ENCODE measurements at places on chromosomes 12 and 14.

GRCh38 chr14:69475194-69475818, 9.2 kb upstream of the PLEKHD1 start:
- no peak for DNase-seq

DNA sequence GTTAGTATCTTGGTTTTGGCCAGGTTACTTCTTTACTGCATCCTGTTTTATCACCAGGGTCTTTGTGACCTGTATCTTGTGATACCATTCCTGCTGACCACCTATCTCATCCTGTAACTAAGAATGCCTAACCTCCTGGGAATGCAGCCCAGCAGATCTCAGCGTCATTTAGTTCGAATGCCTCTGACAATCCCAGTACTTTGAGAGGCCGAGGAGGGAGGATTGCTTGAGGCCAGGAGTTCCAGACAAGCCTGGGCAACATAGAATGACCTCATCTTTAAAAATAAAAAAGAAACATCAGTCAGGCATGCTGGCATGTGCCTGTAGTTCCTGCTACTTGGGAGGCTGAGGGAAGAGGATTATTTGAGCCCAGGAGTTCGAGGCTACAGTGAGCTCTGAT, 206.5 kb downstream of the SUDS3 start:
- no peak for DNase-seq

- peak; percentile 67 for DNase-seq
Measured at GRCh38 chr12:3897371-3897971, 24.3 kb upstream of the PARP11 start.

DNA sequence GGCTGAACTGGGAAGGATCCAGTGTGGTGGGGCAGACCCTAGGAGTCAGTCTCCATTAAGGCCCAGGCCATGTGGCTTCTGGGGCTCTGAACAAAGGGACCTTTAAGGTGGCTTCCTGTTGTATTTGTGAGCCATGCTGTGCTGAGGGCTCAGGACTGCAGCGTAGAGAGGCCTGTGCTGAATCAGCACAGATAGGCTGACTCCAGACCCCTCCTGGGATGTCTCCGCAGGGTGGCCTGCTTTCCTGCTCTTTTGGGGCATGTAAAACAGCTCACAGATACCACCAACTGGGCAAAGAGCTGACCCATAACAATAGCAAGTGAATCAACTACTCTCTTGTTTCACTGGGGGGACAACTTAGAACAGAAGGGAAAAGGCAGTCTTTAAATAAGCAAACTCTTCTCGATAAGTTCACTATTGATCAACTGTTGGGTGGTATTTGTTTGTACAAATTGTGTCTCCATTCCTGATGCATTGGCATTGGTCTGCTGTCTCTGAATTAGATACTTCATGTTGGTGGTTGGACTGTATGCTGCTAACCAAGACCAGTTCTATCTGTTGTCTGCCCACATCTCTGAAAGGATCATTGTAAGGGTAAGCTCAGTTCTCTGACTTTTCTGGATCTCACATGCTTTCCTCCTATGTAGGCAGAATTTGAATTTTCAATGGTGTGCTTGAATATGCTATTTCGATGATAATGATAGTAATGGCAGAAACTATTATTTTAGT, 71.8 kb downstream of the MYRFL start:
- no peak for DNase-seq

- no peak for DNase-seq
Measured at GRCh38 chr14:63922696-63923421, 70.1 kb downstream of the SYNE2 start.

GRCh38 chr14:22547948-22548750, 40.9 kb downstream of the DAD1 start:
- no peak for DNase-seq

DNA sequence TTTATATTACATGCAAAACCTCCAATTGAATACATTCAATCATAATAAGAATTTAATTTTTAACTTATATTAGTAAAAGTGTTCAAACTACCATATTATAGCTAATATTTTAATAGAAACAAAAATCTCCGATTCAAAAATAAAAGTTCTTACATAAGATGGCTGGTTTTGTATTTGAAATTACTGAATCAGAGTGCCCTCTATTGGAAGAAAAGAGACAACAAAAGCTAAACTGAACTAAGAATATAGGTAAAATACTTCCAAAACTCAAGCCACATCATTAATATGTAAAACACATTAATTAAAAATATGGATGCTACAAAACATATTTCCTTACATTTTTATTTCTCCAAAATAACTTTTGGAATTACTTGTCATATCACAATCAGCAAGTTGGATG, 120.3 kb downstream of the GARIN6 start:
- peak; percentile 8 for DNase-seq

DNA sequence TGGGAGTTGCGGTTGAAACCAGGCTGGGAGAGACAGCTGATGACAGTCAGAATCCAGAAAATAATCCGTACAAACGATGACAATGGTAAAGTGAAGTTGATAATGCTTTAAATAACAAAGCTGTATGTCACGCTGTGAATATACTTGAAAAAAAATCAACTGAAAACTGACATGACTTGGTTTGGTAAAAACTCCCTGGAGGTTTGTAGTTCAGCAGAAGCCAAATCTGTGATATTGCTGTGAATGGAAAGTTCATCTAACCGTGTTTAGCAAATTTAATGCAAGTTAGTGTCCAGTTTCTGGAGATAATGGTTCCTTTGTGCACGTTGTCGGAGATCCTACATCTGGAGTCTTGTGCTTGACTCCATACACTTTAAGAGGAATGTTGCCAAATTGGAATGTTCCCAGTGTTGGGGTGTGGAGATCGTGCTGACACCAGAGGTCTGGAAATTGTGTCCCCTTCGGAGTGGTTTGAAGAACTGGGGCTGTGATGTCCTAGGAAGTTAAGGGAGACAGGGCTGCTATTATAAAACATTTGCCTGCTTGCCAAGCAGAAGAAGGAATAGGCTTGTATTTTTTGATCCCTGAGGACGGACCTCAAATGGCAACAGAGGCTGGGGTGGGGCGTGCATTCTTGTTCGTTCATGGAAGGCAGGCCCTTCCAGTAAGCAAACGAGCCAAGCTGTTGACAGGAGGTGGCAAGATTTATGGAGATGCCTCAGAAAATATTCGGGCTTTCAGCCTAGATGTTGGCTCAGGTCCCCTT, 30.6 kb downstream of the PPFIBP1 start:
- no peak for DNase-seq

GRCh38 chr14:103404032-103404918, 19.1 kb downstream of the MARK3 start:
- DNase-seq = no peak

DNA sequence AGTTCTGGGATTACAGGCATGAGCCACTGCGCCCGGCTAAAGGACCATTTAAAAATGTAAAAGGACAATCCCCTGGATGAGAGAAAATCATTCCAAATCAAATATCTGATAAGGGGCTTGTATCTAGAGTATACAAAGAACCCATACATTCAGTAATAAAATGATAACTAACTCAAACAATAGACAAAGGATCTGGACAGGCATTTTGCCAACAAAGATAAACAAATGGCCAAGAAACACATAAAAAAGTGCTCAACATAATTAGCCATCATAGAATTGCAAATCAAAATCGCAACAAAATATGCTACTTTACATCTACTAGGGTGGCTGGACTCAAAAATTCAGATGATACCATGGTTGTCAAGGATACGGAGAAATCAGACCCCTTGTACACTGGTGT, 8.5 kb upstream of the BICD1 start:
- DNase-seq = no peak

DNA sequence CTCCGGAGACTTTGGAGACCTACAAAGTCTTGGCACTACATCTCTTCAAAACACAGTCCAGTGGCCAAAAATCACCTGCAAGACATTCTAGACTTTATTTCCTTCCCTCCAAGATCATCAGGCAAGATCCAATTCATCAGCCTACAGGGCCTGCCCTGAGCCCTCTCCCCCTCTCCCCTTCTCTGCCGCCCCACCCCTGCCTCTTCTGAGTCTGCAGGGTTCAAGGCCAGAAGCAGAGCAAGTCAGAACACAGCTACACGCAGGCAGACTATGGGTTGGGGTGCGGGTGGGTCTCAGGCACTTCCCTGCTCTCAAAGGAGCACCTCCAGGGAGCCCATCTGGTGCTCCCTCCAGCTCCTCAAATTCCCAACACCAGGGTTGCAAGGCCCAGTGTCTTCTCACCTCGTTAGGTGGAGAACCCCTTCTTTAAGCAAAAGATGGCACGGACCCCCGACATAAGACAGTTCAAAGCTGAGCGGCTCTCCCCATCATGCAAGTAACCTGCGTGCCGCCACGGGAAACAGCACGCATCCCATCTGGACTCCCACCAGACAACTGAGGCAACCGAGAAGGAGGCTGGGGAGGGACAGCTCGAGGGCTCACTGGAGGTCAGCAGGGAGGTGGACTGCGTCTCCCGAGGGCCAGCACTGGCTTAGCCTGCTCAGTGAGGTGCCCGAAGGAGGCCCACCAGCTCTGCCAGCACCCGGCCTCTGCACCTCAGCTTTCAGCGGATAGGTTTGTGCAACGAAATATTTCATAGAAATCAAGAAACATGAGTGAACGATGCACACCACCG, 5.6 kb upstream of the INF2 start:
- no peak for DNase-seq

GRCh38 chr12:54368709-54369596, 4.7 kb upstream of the GPR84 start:
- DNase-seq = peak; percentile 83
